ENCODE measurements at places on chromosomes 7 and 10.

GRCh38 chr7:27453702-27454405, 208.8 kb downstream of the HIBADH start:
- no peak for DNase-seq

- no peak for DNase-seq
Measured at GRCh38 chr7:156152390-156152789, 340.1 kb upstream of the SHH start.

GRCh38 chr10:11444155-11444530, 167.3 kb downstream of the USP6NL start:
- DNase-seq, result no peak

DNA sequence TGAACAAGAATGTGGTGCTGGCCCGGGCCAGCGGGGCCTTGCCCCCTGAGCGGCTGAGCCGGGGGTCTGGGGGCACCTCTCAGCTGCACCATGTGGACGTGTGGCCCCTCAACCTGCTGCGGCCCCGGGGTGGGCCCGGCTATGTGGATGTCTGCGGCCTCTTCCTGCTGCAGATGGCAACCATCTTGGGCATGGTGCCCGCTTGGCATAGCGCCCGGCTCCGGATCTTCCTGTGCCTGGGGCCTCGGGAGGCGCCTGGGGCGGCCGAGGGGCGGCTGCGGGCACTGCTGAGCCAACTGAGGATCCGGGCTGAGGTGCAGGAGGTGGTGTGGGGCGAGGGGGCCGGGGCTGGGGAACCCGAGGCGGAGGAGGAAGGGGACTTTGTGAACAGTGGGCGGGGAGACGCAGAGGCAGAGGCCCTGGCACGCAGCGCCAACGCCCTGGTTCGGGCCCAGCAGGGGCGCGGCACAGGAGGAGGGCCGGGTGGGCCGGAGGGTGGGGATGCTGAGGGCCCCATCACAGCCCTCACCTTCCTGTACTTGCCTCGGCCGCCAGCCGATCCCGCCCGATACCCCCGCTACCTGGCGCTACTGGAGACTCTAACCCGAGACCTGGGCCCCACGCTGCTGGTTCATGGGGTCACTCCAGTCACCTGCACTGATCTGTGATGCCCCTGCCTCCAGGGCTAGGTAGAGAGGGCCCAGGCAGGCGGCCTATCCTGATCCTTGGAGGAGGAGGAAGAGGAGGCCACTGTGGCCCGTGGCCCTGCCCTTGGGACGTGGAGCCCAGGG, 1.1 kb upstream of the TRIP6 start:
- DNase-seq, result peak; percentile 76

GRCh38 chr7:75536491-75536890, 44.4 kb downstream of the SPDYE5 start:
- no peak for DNase-seq

- no peak for DNase-seq
Measured at GRCh38 chr10:132109341-132110110, 43.8 kb downstream of the JAKMIP3 start.

GRCh38 chr7:90982228-90982627, 282.0 kb upstream of the FZD1 start:
- no peak for DNase-seq

GRCh38 chr7:122845286-122845685, 41.0 kb downstream of the CADPS2 start:
- no peak for DNase-seq

Measured in suppressor macrophage (primary cell).